ENCODE measurements at places on chromosomes 16 and 17.

DNA sequence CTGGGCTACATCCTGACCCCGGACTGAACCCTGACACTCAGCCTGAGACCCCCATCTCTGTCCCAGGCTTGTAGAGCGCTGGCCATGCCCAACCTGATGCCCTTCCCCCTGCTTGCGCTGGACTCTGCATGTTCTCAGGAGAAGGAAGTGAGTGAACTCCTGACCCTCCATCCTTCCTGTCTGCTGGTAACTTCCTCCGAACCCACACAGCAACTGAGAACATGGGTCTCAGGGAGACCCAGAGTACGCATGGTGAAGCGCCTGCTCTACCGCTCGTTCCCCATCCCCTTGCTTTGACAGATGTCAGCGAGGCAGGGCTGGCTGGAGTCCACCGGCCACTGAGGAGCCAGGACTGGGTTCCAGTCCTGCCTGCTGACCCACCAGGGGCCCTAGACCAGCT is 6.1 kb downstream of the CAMKK1 start:
- no peak for DNase-seq

DNA sequence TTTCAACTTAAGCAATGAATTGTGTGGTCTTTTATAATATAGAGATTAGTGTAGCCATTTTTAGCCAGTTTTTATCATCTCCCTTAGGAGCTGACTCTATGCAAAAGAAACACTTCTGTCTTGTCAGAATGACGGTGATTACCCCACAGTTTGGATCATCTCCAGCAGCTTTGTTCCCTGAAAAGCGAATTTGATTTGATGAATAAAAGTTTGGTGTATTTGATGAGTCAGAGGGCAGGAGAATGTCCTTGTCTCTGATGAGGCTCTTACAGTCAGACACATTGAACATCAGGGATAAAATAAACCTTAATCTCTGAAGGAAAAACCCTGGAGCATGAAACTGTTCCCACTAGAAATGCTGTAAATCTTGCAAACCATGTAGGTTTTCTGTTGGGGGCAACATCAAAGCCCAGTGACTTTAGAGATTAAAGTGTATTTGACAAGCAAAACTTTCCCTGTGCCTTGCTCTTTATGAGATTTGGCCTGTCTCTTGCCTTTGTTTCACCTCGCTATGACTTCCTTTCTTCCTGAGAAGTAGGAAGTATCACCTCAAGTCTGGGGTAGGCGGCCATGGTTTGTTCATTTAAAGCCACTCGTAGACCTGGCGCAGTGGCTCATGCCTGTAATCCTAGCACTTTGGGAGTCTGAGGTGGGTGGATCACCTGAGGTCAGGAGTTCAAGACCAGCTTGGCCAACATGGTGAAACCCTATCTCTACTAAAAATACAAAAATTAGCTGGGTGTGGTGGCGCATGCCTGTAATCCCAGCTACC is 209.3 kb downstream of the FTO start:
- no peak for DNase-seq

GRCh38 chr16:591892-592517 is 2.1 kb downstream of the RAB40C start:
- no peak for DNase-seq

DNA sequence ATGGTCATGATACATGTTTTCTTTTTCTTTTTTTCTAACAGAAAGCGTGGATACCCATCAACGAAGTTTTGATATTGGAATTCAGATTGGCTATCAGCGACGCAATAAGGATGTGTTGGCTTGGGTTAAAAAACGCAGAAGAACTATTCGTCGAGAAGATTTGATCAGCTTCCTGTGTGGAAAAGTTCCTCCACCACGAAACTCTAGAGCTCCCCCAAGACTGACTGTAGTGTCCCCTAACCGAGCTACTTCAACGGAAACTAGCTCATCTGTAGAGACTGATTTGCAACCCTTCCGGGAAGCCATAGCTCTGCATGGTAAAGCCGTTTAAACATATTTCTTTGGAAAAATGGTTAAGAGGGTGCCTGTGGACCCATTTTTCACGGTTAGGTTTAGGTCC is 11.5 kb downstream of the HAPSTR1 start:
- DNase-seq: no peak

- no peak for DNase-seq
These were observed 38.5 kb downstream of the PGS1 start for GRCh38 chr17:78416791-78417530.

GRCh38 chr17:43314611-43315011 is 80.8 kb upstream of the RNU2-1 start:
- no peak for DNase-seq
